ENCODE measurements at places on chromosomes 2 and 18.

DNA sequence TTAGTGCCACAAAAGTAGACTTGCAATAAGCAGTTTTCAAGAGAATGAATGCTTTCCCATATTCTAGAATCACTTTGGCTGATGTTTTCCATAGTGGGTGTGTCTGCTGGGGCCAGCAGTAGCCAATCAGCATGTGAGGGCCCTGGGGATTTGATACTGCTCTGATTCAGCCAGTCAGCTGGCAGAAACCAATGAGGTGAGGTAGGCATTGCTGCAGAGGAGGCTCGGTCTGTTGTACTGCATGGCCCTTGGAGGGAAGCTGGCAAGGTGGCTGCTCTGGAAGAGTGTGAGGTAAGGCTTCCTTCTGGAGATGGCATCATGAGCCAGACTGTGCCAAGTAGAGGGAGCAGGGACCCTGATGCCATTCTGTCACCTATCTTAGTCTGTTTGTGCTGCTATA lies 22.7 kb downstream of the TMEM87B start:
- no peak for DNase-seq
- H3K4me3 ChIP-seq, result no peak overlapping the region
- H3K4me1 ChIP-seq, result no peaks in the 10 kb centered on the region
- H3K27ac ChIP-seq, result no peak overlapping the region
- H3K36me3 ChIP-seq, result peaks cover 18% of the 10 kb centered on the region

- no peak for DNase-seq
- H3K4me3 ChIP-seq, result no peak overlapping the region
- H3K27me3 ChIP-seq, result no peaks in the 10 kb centered on the region
- no peaks in the 10 kb centered on the region for H3K36me3 ChIP-seq
- no peak overlapping the region for H3K27ac ChIP-seq
- H3K4me1 ChIP-seq, result no peaks in the 10 kb centered on the region
Measured at GRCh38 chr2:29423061-29423666, 307.9 kb downstream of the CLIP4 start.

- H3K27ac ChIP-seq, result peak overlapping the region; percentile 90
- no peak for DNase-seq
- H3K36me3 ChIP-seq, result no peaks in the 10 kb centered on the region
- peak overlapping the region; percentile 69 for H3K4me3 ChIP-seq
- H3K27me3 ChIP-seq, result no peaks in the 10 kb centered on the region
Measured at GRCh38 chr2:177165721-177166711, 46.6 kb upstream of the HNRNPA3 start.

DNA sequence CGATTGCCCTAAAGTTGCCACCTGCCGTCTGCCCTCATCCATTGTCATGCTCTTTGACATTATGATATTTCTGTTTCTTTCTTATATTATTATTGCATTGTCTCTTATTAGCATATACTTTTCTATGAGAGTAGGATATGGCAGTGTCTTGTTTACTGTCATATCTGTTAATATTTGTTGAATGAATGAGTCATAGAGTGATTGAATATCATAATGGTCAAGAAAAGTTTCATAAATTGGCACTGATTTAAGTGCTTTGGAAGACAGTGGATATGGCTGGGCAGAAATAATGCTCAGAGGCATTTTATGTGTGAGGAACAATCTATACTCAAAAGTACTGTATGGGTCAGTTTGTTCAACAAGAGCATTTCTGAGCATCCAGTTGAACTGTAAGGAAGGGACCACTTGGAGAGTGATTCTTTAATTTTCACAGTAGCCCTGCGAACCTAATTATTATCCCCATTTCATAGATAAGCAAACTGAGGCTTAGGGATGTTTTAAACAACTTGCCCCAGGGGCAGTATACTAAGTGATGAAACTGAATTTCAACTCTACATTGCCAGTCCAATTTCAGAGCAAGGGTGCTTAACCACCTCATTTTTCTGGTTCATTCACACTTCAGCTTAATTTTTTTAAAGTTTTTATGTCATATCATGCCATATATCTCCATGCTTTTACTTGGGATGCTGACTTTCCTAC lies 175.5 kb upstream of the FOSL2 start:
- H3K4me3 ChIP-seq, result no peak overlapping the region
- H3K36me3 ChIP-seq, result no peaks in the 10 kb centered on the region
- no peak for DNase-seq
- H3K27me3 ChIP-seq, result no peaks in the 10 kb centered on the region
- H3K4me1 ChIP-seq, result no peaks in the 10 kb centered on the region
- no peak overlapping the region for H3K27ac ChIP-seq

GRCh38 chr2:86020984-86021383 lies 84.7 kb downstream of the POLR1A start:
- no peaks in the 10 kb centered on the region for H3K27me3 ChIP-seq
- peak overlapping the region; percentile 32 for H3K27ac ChIP-seq
- H3K4me1 ChIP-seq, result peaks cover 43% of the 10 kb centered on the region
- no peak for DNase-seq
- peaks cover 2% of the 10 kb centered on the region for H3K36me3 ChIP-seq
